ENCODE measurements at places on chromosomes 2 and 18. TPM values are rescaled to one million over a fixed set of nuclear protein-coding genes. Genes with fewer than 3 reads are reported as not detected.

EML6 gene
- total RNA-seq: not detected

RBM43 gene
- total RNA-seq: 3.6 TPM

TMEM163 gene
- 0.13 TPM for total RNA-seq

REG3G gene
- not detected for total RNA-seq

TMEM178A gene
- total RNA-seq: 1.8 TPM

GPR148 gene
- total RNA-seq: not detected

SERPINB12 gene
- total RNA-seq: not detected

IHH gene
- not detected for total RNA-seq

CCDC148 gene
- total RNA-seq: under 0.01 TPM

LCLAT1 gene
- total RNA-seq: 17.8 TPM

RGPD4 gene
- not detected for total RNA-seq

PSMD1 gene
- total RNA-seq: 86.0 TPM

GPR75 gene
- total RNA-seq: 0.52 TPM
